ENCODE measurements at places on chromosomes 2 and 18.

DNA sequence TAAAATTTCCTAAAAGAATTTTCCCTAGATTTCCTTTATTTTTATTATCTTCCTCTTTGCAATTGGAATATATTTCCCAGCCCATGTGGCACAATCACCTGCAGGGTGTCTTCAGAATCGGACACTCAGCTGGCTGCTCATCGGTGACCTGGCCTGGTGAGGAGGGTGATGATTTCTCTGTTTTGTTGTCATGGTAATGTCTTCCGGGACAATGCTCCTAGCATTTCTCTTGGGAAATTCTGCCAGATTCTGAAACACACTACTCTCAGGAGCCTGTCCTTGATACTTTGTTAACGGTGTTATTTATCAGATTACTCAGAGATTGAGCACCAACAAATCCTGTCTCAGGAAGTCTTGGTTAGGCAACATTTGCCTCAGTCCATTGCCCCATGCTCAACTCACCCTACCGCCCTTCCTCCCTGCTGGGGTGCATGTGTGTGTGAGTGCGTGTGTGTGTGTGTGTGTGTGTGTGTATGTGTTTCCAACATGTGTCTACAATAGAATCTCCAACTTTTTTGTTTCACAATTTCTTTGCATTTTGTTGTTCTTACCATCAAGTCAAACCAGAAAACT lies 70.3 kb downstream of the MYT1L start:
- DNase-seq: no peak

DNA sequence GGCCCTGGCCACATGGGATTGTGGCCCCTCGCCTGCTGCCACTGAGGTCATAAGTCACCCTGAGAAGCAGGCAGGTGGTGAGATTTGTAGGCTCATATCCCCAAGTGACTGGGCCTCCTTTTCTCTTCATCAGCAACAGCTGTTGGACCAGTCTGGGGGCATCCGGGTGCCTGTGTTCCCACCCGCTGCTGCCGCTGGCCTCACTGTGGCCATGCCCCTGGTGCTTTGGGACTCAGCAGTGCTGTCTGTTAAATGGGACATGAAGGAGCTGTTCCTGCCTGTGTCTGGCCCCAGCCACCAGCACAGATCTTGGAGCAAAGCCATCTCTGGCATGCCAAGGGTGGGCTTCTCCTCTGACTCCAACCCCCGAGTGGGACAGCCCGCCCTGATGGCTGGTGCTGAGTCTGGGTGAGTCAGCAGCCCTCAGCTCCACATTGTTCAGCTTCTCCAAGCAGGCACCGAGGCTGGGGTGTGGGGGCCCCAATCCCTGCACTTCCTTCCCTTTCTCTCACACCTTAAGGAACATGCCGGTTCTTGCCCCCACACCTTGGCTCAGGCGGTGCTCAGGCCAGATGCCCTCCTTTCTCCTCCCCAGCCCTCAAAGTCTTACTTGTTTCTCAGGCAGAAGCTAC lies 207.9 kb downstream of the GLI2 start:
- DNase-seq: no peak

DNA sequence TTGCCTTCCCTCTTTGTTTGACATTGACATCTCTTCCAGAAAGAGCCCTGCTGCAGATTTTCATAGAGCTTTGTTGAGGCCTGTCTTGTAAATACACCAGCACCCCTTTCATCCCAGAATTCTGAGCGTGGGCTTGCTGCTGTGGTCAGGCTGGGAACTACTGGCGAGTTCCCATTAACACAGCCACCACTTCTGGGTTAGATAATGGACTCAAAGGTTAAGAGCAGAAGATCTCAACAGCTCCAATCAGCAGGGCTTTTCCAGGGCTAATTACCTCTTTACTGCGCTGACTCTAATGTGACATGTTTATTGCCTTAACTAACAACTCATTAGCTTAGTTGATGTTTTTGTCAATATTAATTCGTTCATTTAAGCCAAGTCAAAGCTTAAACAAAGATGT lies 235.9 kb upstream of the BOD1L2 start:
- no peak for DNase-seq

GRCh38 chr2:85958731-85959130 lies 69.9 kb upstream of the ST3GAL5 start:
- DNase-seq: no peak

DNA sequence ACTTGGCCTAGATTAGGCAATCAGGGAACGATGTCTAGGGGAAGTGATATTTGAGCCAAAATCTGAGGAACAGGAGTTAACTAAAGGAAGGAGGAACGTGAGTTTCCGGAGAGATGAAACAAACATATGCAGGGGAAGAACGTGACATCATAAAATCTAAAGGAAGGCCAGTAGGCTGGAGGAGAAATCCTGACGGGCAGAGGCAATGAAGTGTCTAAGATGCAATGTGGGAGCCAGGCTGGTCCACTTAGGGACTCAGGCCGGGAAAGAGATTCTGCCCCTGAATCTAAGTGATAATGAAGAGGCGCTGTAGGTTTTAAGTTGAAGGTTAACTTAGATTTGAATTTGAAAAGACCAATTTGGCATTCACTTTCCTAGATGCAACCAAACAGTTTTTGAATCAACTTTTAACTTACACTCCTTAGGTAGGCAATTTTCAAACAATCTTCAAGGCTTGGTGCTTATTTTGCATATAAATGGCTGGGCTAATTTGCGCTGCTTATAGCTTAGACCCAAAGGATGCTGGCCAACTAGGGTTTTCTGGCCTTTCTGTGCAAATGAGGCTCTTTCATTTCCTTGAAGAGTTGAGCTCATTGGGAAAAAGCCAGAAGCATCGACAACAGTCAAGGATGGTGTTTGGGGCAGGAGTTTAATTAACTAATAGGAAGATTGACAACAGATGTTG lies 221.7 kb downstream of the SOX11 start:
- no peak for DNase-seq

DNA sequence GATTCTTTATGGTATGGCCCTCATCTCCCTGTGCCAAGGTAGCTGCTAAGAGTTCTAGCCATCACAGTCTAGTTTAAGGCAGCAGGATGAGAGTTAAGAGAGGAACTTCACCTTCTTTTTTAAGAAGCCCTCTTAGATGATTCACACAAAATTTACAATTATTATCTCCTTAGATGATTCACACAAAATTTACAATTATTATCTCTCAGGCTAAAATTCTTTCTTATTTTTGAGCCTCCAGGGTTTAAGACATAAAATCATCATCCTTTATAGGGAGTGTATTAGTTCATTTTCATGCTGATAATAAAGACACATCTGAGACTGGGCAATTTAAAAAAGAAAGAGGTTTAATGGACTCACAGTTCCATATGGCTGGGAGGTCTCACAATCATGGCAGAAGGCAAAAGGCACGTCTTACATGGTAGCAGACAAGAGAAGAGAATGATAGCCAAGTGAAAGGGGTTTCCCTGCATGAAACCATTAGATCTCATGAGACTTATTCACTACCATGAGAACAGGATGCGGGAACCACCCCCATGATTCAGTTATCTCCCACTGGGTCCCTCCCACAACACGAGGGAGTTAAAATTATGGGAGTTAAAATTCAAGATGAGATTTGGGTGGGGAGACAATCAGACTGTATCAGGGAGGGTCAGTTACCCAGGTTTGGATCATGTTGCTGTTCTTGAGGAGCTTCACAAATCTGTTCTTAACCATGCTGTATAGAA lies 133.0 kb upstream of the MYO3B start:
- DNase-seq: no peak

DNA sequence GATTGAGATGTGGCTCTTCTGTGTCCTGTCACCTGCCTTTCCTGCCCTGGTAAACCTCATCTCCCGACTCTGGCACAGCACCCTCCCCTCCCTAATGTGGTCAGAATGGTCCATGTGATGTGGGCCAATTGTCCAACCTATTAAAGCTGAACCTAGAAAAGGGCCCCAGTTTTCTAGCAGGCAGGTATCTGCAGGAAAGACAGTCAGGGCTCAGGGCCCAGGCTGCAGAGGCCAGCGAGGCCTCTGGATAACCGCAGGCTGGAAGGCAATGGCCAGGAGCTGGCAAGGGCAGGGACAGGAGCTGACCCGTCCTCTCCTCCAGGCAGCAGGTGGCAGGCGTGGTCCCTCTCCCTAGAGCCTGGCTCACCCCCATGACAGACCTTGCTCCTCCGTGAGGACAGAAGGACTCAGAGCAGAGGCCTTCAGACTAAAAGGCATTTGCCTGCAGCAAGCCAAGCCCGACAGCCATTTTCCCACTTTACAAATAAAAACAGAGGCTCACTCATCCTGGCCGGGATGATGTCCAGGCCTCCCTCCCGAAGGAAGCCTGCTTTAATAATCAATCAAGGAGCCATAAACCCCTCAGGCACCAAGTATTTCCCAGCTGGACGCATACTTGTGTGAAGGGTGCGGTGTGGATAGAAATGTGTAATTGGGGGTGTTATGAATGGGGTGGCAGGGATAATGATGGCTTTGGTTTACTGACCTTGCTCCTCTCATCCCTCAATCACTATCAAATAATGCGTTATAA lies 107.1 kb downstream of the TWIST2 start:
- DNase-seq: no peak

DNA sequence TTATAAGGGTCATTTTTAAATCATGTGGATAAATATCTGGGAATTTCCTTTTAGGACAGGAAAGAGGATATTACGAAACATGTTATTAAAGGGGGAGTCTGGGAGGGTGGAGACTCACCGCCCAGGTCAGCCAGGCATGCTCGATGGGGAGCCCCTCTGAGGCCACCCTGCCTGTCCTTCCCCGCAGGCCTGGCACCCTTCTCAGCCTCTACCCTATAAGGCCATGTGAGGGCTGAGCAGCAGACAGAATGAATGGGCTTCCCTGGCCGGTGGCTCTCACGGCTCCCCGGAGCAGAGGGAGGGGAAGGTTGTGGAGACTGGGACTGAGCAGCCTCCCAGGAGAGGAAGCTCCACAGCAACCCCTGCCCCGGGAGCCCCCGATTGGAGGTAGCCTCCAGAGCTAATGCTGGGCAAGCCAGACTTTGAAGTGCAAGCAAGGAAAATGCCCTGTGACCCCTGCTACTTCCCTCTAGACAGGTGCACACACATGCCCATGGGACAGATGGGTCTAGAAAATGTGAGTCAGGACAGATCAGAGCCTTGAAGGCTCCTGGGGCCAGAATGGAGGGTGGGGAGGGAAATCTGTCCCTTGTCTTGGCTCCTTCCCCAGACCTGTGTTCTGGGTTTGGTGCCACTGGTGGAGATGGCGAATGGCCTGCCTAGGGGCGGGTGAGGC lies 13.2 kb upstream of the ARMC9 start:
- DNase-seq: no peak

DNA sequence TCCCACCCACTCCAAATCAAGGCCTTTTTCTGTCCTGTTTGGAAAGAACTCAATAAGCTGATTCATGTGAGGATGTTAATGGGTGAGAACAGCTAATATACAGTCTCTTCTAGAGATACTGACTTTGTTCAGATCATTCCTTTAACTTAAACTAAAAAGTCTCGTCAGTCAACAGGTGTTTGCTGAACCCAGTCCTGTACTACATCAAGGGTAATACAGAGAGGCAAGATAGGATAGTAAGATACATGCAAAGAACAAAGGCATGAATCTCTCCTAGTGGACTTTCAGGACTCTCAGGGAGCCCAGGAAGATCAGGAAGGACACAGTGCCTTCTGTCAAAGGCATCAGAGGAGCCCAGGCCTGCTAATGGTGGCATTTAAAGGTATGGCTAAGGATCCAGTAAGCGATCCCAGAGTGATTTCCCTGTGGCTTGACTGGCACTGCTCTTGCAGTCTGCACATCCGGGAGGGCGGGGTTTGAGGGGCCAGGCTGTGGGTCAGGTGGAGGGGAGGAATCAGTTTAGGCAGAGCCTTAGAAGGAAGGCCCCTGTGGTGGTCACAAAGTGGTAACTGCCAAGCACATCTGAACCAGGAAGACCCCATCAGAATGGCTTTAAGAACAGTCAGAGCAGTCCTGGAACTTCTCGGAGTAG lies 54.0 kb downstream of the EPAS1 start:
- no peak for DNase-seq

DNA sequence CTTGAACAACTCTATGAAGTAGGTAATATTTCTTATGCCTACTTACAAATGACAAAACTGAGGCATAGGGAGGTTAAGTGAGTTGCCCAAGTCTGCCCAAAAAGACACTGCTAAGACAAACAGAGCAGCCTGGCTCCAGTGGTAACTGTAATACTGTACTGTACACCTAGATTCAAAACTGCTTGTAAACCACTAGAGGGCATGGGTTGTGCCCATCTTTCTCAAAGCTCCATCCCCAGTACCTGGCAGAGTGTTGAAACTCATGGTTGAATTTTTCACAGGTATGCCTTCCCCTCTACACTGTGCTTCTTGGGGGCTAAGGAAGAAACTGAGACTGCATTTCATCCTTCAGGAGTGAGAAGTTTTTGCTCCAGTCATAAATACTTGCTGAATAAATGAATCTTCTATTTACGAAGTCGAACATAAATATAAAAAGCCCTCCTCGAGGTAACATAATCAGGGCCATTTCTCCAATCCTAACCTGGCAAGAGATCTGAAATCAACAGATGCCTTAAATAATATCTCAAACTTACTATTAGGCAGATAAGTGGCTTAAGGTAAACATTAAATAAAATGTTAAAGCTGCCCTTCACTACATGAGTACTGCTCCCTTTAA lies 2.0 kb downstream of the PPP4R1 start:
- peak; percentile 19 for DNase-seq

- DNase-seq: no peak
Observed at GRCh38 chr2:26978061-26978596, 7.7 kb downstream of the MAPRE3 start.

- DNase-seq: peak; percentile 5
Observed at GRCh38 chr18:54222922-54223567, 1.4 kb downstream of the MBD2 start.

DNA sequence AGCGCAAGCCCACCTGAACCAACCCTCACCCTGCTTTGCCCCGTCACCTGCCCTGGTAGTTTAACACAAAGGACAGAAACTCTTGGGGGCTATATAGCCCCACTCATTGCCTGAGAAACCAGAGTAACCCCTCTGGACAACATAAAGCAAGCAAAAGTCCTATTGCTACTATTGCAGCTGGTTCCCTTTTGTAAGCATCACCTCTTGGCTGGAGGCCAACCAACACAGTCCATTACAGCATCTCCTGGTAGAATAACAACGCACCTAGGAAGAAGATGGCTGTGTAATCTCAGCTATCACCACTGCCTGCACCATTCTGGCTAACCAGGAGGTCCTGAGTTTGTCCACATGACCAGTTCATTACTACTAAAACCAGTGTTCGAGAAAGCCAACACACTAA lies 36.4 kb downstream of the FLACC1 start:
- DNase-seq: no peak

DNA sequence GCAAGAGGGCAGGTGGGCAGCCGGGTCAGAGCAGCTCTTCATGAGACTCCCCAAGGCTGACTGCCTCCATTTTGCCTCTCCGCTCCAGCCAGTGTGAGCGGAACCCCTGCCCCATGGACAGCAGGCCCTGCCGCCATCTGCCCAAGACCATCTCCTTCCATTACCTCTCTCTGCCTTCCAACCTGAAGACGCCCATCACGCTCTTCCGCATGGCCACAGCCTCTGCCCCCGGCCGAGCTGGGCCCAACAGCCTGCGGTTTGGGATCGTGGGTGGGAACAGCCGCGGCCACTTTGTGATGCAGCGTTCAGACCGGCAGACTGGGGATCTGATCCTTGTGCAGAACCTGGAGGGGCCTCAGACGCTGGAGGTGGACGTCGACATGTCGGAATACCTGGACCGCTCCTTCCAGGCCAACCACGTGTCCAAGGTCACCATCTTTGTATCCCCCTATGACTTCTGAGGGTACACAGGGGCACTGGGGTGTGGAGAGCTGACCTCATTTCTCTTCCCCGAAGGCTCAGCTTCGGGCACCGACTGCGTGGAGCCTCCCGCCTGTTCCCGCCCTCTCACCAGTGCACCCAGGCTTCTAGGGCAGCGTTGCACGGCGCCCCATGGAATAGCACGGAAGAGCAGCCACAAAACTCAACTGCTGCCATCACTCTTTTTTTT lies 49.0 kb downstream of the FBLN7 start:
- DNase-seq: no peak

Data from stimulated activated CD4-positive, alpha-beta T cell treated with anti-CD3 and anti-CD28 coated beads, TNF-alpha, amount 100 ng/mL, for 1 hour (primary cell).